ENCODE measurements at places on chromosomes 1 and 21. TPM values are rescaled to one million over a fixed set of nuclear protein-coding genes. Genes with fewer than 3 reads are reported as not detected.

Gene CRB1
- total RNA-seq = 0.07 TPM

Gene THEMIS2
- 8.0 TPM for total RNA-seq

Gene CHIT1
- not detected for total RNA-seq

Gene TNNI3K
- 0.49 TPM for total RNA-seq

DNA sequence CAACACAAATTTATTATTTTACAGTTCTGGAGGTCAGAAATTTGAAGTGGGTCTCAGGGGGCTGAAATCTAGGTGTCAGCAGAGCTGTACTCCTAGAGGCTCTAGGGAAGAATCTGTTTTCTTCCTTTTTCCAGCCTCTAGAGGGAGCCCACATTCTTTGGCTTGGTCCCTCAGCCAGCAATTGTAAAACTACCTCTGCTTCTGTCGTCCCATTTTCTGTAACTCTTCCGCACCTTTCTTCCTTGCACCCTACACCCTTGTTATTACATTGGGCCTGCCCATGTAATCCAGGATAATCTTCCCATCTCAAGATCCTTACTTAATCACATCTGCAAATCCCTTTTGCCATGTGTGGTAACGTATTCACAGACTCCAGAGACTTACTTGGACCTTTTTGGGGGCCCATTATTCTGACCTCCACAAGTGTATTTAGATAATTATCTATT, 24.8 kb upstream of the THEM4 start:
- H3K36me3 ChIP-seq = no peaks in the 10 kb centered on the region
- DNase-seq = no peak
- no peak overlapping the region for H3K27ac ChIP-seq
- no peaks in the 10 kb centered on the region for H3K27me3 ChIP-seq
- H3K4me1 ChIP-seq = no peaks in the 10 kb centered on the region

DNA sequence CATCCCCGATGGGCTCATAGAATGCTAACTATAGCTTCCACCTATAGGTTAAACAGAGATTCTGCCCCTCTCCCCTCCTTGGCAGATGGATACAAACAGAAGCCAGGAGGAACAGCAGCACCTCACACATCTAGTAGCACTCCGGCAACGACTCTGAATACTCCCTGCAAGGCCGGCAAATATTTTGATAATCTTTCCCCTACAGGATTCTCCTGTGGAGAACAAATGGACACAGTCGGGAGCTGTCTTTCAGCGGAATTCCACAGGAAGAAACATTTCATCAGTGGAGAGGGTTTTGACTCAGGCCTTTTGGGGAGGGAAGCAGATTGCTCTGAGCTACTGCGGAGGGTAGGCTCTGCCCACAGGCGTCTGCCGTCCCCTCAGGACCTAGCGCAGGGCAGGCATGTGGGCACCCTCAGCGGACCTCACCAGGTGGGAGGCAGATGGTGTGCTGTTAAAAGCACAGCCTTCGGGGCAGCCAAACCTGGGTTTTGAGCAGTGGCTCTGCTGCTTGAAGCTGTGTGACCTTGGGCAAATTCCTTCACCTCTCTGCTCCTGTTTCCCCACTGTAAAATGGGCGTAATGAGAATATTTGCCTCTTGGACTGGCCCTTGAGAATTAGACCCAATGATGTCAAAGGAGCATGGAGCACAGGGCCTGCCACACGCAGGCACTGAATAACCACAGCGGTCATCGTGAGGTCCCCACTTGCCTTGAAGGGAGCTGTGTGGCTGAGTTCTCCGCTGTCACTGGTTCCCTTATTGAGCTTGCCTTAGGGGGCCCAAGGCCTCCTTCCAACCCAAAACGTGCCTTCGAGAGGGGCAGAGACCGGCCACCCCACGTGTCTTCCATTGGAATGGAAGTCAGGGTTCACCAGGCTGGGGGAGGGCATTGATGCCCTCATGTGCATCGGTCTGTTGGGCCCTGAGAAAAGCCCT, 19.2 kb upstream of the BCAR3 start:
- no peaks in the 10 kb centered on the region for H3K27me3 ChIP-seq
- DNase-seq = no peak

DNA sequence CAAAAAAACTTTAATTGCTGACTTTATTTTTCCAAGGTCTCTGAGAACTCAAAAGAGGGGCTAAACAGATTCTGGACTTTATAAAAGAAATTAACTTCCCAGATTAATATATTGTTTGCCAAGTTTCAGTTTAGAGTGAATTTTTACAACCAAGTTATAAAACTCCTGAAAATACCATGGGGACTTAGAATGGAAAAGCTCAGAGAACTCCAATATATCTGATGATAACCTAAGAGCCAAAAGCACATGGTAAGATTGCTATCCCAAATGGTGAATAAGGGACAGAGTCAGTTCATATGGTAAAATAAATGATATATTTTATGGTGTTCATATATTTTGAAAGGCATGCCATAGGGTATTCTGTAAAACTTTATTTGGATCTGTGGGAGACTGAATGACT, 470.9 kb downstream of the TTLL7 start:
- H3K4me3 ChIP-seq = no peak overlapping the region
- no peak overlapping the region for H3K27ac ChIP-seq
- no peak for DNase-seq
- no peaks in the 10 kb centered on the region for H3K27me3 ChIP-seq
- no peaks in the 10 kb centered on the region for H3K4me1 ChIP-seq

DNA sequence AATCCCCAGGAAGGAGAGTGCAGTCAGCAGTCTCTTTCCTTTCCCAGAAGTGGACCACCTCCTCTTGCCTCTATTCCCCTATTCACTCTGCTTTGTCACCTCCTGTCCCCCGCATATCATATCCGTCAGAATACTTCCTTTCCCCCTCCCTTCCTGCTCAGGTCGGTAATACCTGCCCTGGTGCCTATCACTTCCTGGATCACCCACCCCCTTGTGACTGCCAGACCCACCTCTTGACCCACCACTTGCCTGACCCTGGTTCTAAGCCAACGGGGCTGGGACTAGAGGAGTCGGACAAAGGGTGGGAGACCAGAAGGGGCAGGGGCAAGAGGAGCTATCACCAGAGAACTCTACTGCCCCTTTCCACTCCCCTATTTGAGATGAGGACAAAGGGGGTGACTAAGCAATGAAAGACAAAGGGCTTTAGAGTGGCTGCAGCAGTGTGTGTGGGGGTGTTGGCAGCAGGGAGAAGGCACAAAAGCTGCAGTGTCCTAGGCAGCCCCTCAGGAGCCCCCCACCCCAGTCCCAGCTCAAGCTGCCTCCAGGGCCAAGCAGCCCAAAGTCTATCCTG, 1.7 kb upstream of the ADAMTS4 start:
- H3K27ac ChIP-seq = no peak overlapping the region
- H3K4me3 ChIP-seq = no peak overlapping the region
- H3K4me1 ChIP-seq = peaks cover 38% of the 10 kb centered on the region
- peaks cover 16% of the 10 kb centered on the region for H3K36me3 ChIP-seq

DNA sequence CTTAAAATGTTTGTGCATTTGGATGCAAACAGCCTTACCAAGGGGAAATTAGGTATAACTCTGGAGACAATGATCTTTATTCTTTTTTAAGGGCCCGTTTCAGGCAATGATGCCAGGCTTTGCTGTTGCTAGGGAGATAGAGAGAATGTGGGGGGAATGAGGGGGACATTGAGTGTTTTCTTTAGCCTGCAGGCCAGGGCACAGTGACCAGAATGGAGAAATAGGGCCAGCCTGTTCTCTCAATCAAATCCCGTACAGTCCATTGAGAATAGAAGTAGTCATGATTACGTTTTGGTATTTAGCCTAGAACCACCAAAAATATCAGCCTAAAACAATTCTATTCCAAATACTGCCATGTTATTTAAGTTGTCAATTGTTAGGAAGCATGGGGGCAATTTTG, 49.0 kb downstream of the RGS7 start:
- H3K36me3 ChIP-seq = no peaks in the 10 kb centered on the region
- DNase-seq = no peak
- no peaks in the 10 kb centered on the region for H3K4me1 ChIP-seq
- H3K27me3 ChIP-seq = no peaks in the 10 kb centered on the region
- H3K27ac ChIP-seq = no peak overlapping the region
- no peak overlapping the region for H3K4me3 ChIP-seq

DNA sequence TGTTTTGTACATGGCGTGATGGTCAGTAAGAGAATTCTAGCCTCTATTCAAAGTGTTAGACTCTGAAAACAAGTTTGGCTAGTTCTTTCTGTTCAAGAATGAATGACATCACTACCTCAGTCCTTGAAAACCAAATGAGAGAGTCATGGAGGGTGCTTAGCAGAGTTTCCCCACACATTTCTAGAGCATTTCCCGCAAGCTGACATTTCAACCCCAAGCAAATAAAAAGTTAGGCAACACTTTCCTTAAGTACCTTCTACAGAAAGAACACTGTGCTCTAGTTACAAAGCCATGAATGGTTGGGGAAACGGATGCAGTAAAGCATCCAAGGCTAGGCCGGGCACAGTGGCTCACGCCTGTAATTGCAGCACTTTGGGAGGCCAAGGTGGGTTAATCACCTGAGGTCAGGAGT, 47.9 kb upstream of the SLC44A3 start:
- no peak overlapping the region for H3K4me3 ChIP-seq
- H3K27ac ChIP-seq = no peak overlapping the region
- peaks cover 13% of the 10 kb centered on the region for H3K4me1 ChIP-seq

DNA sequence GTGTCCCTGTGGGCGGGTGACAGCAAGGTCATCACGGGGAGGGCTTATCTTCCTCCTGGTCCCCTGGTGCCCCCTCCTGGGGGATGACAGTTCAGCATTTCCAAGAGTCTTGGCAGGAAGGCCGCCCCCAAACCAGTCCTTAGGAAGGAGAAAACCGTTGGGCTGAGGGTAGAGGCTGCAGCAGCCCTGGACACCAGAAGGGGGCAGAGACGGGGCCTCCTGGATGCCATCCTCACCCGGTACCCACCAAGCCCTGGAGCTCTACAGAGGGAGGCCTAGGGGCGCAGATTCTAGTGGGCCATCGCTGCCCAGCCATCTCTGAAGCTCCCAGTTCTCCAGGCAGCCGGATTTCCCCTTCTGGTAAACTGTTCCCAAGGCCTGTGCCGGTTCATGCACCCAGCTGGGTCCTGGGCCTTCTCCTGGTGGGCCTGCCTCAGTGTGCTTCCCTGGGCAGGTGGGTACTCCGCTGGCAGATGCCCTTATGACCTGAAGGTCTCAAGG, 14.8 kb upstream of the ZNF669 start:
- peak; percentile 22 for DNase-seq
- H3K27me3 ChIP-seq = no peaks in the 10 kb centered on the region
- no peaks in the 10 kb centered on the region for H3K36me3 ChIP-seq
- H3K4me1 ChIP-seq = no peaks in the 10 kb centered on the region
- H3K4me3 ChIP-seq = no peak overlapping the region

- no peaks in the 10 kb centered on the region for H3K36me3 ChIP-seq
- no peaks in the 10 kb centered on the region for H3K27me3 ChIP-seq
- H3K4me1 ChIP-seq = no peaks in the 10 kb centered on the region
- DNase-seq = no peak
Observed at GRCh38 chr1:112794654-112795239, 79.6 kb upstream of the PPM1J start.

DNA sequence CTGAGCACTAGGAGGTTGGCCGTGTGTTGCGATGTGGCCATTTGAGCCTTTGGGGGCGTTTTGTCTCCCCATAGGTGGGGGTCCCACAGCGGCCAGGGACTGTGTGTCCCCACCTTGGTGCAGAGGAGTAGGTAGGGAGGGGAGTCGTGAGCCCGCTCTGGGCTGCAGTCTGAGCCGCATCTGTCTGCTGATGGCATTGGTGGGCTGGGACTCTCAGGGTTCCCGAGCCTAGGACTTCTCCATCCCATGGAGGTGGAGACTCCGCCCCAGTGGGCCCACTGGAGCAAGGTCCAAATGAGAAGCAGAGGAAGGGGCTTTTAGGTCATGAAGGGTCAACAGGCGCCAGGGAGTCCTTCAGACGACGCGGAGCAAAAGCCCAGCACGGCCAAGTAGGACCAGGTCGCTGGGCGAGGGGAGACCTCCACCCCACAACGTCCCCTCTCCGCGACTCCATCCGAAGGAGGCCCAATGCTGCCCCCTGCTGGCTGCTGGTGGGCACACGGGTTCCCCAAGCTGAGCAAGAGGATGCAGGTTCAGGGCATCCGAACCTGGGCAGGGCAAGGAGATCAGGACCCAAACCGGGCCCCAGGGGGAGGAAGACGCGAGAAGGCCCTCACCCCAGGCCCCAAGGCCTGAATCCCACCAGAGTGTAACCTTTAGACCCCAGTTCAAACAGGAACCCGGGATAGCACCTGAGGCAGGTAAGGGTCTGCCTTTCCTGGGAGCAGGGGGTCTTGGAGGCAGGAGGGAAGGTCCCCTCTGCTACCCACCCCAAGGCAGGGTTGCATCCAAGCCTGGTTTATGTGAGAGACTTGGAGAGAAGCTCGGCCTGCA, 14.9 kb downstream of the TTC34 start:
- no peak for DNase-seq
- no peaks in the 10 kb centered on the region for H3K36me3 ChIP-seq
- no peaks in the 10 kb centered on the region for H3K4me1 ChIP-seq
- no peak overlapping the region for H3K4me3 ChIP-seq

DNA sequence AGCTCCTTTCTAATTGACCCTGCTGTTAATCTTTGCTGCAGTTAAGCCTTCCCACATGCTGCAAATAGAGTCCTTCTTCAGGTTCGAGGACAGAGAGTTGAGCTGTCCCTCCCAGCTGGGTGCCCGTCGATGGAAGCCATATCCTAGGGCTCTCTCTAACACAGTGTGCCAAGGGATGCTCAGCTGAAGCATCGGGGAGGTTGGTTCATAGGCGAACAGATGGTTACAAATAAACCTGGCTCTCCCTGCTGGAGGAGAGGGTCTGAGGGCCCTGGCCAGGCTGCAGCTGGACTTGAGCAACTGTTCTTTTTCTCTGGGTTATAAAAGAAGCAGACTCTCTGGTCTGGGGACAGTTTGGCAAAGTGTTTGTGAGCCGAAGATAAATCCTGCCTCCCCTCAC, 120.3 kb upstream of the C8B start:
- H3K4me1 ChIP-seq = no peaks in the 10 kb centered on the region
- H3K4me3 ChIP-seq = no peak overlapping the region
- DNase-seq = no peak
- no peaks in the 10 kb centered on the region for H3K36me3 ChIP-seq
- H3K27ac ChIP-seq = no peak overlapping the region
- H3K27me3 ChIP-seq = 0 out of 2 replicates have a peak, but pooled peaks cover 3% of the 10 kb centered on the region

All from HCT116 (cell line).